ENCODE measurements at places on chromosomes 1 and 21.
A peak's percentile ranks its signal among the peaks of the same experiment; 100 is the strongest.

DNA sequence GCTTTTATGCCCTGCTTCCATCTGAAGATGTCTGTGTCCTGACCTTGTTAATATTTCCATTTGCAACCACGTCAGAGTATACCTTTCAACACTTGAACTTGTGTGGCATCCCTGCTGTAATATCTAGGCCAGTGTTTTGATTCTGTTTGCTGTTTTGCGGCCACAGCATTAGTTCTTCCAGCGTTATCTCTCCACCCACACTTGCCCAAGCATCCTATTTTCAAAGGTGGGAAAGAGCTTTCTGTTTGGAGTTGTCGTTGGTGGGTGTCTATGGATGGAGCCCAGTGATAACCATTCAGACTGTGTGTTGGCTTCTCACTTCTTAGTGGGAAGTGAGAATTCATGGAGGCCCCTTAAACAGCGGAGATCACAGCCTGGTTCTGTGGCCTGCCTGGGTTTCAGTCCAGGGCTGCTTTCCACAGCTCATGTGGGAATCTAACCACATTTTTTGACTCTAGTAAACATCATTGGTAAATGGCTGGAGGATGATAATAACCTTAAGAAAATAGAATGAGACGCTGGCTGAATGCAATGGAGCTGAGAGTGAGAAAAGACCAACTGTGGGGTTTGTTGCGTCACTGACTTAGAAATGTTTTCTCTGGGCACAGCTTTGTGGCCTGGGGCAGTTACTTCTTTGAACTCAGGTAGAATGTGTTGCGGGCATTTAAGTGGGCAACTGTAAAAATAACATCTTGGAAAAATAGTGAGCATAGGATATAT is 7.6 kb downstream of the TENT5C start:
- DNase-seq = no peak

GRCh38 chr21:17436626-17437111 is 76.2 kb upstream of the CXADR start:
- peak; percentile 27 for DNase-seq

DNA sequence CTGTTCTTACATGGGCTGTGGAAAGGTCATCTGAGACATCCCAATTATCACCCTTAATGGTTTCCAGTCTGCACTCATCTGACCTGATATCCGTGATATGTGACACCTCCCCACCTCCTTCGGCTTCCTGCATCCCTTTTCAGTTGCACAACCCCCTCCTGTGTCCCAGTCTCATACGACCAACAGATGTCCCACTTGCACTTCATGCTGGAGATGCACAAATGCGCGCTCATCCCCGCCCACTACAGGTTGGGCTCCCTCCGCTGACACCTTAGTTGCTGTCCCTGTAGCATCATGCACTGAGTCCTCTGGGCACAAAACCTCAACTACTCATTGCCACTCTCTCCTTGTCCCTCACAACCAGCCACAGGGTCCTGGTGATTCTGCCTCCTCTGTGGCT is 94.4 kb downstream of the MIS18A start:
- DNase-seq = no peak

DNA sequence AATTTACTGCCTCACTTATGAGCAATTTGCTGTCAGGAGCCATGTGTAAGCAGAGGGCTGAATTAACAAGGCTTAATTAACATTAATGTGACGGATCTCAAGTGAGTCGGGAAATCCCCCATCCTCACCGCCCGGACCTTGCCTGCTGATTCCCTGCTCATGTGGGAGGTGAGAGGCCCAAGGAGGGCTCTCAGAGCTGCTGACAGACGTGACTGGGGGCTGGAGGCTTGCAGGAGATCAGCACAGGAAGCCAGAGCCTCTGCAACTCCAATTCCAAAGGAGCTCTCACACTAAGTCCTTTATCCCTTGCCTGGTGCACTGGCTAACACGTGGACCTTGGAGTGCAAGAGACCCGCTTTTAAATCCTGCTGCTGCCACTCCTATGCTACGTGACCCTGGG is 19.4 kb downstream of the LRP8 start:
- no peak for DNase-seq
